ENCODE measurements at places on chromosomes 5 and 9.

DNA sequence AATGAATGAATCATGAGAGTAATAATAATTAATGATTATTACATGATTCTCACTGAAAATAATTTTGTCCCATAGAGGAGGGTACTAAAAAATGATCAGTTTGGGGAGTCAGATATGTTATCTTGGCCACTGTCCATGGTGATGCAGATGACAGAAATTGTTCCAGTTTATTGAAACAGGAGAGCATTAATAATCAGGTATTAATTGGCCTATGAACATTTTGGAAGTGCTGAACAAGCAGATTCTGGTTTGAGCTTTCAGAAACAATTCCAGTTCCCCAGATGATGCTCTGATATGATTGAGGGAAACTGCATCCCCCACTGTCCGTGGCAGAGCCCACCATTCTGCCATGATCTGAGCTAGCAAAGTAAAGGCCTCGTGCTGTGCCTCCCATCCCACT, 345.2 kb downstream of the ZSWIM6 start:
- no peak for DNase-seq

DNA sequence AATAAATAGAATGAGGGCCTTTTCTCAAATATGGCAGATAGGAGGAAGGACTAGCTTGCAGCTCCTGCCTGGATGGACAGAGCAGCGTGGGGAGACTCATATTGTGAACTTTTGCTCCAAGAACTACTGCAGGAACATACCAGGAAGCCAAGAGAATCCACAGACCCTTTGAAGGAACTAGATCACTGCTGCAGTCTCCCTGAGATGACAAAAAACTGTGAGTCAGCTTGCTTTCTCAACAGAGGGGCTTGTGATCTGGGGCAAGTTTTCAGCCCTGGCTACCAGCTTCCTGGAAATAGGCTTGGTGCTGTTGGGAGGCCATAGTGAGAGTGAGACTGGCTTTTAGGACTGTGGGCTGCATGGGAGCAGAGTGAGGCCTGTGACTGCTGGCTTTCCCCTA, 170.6 kb upstream of the TRIM32 start:
- DNase-seq = no peak

DNA sequence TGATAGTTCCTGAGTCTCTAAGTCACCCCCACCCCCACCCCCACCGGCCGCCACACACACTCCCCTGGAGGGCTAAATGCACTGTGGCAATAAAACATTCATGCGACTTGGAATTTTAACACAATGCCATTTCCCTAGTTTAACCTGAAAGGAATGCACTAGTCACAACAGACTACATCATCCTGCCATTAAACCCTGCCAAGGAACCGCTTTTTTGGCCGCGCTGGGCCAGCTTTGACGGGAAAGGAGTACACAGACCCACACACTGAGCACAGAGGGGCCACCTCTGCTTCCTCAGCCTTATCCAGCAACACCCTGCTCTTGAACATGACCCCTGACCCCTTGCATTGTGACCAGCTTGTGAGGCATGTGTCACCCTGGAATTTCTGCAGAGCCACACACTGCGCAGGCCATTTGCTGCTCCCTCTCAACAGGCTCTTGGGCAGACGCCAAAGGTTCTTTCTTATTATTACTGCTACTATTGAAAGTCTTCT, 165.3 kb downstream of the BNC2 start:
- no peak for DNase-seq

GRCh38 chr5:180090769-180091546, 19.4 kb upstream of the RNF130 start:
- no peak for DNase-seq

DNA sequence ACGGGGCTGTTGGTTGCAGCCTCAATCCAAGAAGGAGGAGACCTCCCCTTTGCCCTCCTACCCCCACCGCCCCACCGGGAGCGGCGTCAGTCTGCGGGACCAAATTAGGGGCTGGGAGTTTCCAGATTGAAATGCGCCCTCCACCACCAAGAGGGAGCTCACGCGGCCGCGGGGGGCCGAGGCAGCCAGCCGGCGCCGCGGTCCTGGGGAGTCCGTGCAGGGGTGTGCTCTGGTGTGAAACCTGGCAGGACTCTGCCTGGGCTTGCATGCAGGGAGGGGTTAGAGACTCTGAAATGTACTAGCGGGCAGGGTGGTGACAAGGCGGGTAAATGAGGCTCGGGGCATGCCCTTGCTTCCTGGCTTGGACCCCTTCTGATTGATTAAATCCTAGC, 989 bp upstream of the FBN2 start:
- no peak for DNase-seq

DNA sequence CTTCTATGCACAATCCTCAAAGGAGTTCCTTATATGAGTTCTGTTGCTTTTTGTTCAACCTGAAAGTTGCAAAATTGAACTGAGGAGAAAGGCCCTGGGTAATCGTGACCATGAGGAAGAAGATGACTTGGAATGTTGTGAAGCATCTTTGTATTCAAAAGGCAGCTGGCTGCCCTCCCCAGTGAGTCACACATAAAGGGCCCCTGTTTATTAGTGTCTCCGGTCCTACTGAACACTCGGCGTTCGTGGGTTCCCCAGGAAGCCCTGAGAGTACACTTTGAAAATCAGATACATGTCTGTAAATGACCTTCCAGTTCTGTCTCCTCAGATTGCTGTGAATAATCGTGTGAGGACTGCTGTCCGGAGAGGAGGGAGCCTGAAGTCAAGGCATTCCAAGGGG, 73.6 kb downstream of the C9orf153 start:
- no peak for DNase-seq

DNA sequence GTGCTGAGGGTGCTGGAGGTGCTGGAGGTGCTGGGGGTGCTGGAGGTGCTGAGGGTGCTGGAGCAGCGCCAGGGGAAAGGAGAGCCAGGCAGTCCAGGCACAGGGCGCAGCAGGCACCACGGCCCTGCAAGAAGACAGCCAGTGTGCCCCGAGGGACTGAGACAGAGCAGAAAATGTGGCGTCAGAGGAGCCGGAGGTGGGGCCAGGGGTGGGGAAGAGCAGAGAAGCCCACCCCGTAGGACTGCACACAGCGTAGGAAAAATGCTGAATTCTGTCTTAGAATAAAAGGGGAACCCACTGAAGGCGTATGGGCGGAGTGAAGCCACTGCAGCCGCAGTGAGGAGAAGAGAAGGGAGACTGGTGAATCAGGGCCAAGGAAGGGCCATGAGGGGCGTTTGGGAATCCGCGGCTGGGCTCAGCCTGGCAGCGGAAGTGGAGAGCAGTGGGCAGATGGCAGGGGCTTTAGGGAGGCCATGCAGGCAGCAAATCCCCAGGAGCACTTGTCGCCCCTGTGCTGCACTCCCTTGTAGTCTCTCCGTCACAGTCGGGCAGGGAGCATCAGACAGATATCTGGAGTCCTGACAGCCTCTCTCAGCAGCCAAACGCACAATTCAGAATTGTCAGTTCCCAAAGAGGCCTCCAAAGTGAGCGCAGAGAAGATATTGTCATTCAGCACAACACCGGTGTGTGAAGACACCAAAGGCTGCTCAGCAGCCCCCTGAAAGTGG, 35.9 kb upstream of the LECT2 start:
- DNase-seq = no peak

DNA sequence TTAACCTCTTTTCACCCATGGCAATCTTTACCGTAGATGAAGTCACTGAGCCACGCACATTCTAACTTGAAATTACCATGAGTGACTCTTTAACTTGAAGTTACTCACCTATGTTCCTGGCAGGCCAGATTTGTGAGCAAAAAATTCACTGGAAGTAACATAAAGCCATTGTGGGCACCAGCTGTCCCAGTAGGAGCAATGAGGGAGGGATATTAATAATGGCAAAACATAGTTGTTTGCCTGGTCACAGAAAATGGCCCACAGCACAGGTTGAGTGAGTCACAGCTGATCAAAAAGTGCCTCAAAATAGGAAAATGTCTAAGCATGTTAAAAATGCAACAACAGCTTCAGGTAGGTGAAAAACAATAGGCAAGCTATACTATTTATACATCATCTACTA, 146.6 kb downstream of the EFNA5 start:
- DNase-seq = no peak

GRCh38 chr5:8908055-8908683, 637.7 kb downstream of the SEMA5A start:
- no peak for DNase-seq

DNA sequence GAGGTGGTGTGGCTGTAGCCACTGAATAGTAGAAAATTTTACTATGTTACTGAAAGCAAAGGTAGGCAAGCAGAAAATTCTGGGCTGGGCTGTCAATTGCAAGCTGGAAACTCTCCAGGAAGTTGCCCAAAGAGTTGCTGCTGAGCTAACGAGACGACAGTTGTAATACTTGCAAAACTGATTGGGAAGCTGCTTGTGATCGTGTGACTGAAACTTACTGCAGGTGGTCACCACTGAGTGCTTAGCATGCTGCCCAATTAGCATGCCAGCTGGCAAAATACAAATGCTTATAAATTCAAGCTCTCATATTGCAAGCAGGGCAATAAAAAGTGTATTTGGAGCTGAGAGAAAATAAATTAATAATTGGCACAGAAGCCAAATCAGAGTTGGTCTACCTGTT, 758.5 kb upstream of the EDIL3 start:
- no peak for DNase-seq

DNA sequence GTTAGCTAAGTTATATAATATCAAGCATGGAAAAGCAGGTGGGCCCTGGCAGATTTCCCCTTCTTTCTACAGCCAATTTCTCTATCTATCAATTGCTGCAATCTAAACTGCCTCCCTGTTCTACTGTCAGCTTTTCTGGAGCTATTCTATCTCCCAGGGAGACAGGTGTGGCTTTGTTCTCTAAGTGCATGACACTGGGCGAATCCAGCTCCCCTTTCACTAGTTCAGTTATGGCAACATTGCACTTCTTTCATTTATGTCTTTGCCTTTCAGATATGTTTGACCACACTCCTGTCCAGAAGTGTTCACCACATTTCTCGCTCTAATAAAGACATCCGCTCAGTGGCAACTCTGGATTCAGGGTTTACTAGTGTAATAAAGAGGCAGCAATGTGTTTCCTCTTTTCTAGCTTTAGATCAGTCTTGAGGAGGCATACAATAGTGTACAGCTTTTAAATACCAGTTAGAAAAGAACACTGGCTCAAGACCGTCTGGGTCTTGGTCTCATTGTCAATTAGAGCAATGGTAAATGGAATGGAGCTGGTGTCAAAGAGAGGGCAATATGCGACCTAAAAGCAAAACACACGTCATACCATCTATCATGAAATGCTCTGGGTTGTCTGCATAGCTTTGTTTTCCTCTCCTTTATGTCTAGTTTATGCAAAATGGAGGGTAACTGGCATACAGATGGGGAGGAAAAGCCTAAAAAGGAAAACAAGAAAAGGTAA, 197.0 kb downstream of the SLF1 start:
- no peak for DNase-seq

DNA sequence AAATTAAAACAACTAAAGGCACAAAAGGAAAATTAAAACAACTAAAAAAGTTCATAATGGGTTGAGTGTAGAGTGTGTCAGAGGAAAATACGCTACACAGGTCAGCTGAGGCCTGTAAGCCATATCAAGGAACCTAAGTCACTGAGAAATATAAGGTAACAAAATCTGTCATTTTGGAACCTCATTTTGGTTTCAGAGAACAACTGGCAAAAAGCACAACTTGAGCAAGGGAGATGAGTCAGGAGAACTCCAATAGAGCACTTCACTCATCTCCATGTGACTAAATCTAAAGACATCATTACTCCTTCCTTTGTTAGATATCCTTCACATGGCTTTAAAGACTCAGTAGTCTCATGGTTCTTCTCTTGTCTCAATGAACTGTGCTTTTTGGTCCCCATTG, 269.4 kb upstream of the POU5F2 start:
- DNase-seq = no peak

All from GM12878 (cell line).